ENCODE measurements at places on chromosomes 6 and 20.

DNA sequence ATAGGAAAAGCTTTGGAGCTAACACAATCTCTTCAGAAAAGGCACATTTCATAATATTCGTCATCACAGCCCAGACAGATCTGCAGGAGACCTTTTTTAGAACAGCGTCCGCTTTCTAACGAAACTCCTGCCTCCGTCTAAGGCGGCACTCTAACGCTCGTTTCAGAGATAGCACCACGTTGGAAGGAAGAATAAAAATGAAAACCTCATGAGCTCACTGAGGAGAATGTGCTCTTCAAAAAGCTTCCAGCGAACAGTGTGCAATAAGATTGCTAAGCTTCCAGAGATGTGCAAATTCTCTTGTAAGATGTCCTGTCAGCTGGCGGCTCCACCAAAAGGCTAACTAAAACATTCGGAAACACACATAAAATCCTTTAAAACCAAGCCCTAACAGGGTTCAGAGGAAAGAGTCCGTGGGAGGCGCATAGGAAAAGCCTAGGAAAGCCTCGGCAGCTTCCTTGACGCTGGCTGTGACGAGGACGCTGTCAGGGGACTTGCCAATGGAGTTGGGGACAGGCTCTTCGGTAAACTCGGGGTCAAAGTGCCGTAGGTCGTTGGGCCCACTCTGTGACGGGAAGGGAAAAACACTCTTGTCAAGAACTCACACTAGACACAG lies 117.6 kb upstream of the SLC2A12 start:
- DNase-seq, result peak; percentile 33

GRCh38 chr20:10622657-10623418 lies 51.0 kb downstream of the JAG1 start:
- peak; percentile 83 for DNase-seq

DNA sequence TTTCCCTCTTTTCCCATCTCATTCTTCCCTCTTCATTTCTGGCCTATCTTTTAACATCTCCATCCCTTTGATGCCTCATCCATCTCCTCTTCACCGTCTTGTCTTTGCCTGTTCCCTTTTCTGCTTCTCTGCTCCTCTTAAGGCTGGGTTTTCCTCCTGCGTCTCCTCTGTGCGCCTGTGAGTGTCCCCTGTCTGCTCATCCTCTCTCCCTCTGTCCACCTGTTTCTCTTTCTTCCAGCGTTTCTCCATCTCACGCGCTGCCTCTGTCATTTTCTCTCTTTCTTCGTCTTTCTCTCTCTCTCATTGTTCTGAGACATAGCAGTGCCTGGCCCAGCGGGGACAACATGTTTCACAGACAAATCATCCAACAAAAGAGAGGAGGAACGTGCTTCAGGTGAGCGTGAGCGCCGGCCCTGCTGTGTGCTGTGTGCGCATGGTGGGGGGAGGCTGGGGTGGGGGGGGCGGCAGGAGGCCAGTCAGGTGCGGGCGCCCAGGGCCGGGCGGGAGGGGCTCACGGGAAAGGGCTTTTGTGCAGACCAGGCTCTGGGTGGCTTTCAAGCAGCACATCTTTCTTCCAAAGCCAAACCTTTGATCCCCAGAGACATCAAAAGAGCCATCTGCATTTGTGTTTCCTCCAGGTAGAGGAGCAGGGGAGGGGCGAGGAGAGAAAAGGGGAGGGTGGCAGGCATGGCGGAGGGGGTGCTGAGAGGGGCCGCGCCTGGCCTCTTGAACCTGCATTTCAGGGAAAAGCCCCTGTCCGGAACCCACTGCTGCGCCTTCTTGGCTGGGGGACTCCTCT lies 121.3 kb downstream of the VEGFA start:
- no peak for DNase-seq

GRCh38 chr20:9145142-9145541 lies 76.3 kb downstream of the PLCB4 start:
- no peak for DNase-seq

- DNase-seq, result peak; percentile 99
These were observed 114.7 kb downstream of the PSMB1 start for GRCh38 chr6:170438402-170438753.

DNA sequence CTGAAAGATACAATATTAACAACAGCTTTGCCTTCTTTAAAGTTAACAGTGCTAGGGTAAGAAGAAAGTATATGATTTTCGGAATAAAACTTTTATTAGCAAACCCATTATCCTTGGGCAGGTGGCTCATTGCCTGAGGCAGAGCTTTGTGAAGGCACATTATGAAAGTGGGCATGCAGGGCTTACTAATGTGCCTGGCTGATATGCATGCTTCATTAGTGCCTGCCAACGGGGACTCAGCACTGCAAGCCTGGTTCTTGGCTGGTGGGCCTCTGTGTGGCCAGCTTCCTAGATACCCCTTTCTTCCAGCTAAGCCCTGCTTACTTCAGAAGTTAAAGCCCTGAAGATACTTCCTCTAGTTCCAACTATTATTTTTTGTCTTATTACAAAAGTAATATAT lies 481.6 kb downstream of the ADGRB3 start:
- DNase-seq, result no peak

DNA sequence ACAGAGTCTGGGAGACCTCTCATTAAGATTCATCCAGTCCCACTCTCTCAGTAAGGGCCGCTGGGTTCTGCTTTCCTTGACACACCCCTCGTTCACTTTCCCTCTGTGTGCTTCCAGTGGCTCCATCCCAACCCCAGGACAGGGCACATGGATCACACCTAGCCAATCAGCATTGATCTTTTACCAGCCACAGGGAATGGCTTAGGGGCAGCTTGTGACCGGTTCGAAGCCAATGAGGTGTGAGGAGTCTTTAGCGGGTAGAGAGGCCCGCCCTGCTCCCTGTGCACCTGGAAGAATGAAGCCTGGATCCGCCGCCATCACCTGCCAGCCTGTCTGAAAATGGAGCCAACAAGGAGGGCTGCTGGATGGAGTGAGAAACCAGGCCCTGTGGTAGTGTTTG lies 35.2 kb upstream of the OVOL2 start:
- DNase-seq, result no peak

GRCh38 chr6:84001119-84001518 lies 32.5 kb upstream of the MRAP2 start:
- DNase-seq, result no peak

DNA sequence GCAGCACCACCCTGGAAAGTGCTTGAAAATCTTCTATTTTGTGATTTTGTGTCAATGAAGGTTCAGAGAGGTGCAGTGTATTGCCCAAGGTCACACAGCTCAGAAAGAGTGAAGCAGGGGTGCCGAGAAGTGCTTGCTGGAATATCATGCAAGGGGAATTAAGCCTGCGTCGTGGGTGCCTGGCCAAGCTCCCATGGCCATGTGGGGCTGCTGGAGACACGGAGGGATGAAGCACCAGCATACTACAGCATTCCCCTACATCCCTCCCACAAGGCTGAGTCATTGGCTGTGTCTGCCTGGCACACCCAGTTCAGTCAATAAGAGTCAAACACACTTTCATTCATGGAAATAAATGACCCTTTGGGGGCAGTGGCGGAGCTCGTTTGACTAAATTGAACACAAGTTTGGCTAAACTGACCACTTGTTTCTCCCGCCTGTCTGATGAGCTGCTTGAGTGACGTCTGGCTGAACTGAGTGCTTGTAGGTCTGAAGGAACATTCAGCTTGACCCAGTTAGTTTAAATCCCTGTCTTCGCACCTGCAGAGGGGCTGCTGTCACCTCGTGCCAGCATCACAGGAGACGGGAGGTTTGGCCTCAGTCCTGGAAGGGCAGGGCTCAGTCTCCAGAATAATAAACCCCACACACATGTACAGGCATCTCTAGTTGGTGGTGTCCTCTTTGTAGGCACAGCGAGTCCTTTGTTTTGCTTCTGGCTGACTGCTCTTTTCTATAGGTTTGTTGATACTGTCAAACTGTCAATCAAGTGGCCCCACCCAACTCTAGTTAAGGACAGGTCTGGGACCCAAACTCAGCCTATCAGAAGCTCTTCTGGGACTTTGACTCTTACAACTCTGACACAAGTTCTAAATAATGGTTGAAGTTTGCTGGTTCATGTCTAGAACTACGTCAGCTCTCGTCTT lies 8.4 kb upstream of the TGM2 start:
- peak; percentile 87 for DNase-seq

DNA sequence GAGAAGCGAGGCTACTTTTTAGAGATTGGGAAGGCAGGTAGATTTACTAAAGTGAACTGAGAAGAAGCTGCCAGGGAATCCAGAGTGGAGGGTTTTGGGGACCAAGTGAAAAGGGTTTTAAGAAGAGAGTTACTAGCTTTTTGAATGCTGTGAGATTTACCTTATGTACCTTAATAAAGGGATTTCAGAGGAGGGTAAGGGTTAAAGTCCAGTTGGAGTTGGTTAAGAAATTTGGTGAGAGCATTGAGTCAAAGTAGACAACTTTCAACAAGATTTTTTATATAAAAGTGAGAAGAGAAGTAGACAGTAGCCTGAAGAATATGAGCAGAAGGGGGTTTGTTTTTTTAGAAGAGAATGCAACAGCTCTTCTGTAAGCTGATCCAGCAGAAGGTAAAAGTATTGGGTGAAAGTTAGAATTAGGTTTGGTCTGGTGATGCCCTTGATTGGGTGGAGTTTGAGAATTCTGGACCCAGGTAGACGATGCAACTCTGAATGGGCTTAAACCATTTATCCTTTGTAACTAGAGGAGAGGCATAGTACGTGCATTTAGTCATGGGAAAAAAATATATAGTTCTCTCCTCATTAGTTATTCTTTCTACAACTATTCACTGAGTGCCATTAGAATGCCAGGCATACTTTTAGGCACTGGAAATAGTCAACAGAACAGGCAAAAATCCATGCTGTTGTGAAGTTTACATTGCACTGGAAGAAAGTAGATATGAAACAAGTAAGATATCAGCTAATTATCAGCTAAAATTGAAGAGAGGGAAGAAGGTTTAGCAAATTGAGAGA lies 44.8 kb downstream of the ATRN start:
- peak; percentile 13 for DNase-seq

- no peak for DNase-seq
These were observed 7.7 kb upstream of the SCP2D1 start for GRCh38 chr20:18805881-18806280.

DNA sequence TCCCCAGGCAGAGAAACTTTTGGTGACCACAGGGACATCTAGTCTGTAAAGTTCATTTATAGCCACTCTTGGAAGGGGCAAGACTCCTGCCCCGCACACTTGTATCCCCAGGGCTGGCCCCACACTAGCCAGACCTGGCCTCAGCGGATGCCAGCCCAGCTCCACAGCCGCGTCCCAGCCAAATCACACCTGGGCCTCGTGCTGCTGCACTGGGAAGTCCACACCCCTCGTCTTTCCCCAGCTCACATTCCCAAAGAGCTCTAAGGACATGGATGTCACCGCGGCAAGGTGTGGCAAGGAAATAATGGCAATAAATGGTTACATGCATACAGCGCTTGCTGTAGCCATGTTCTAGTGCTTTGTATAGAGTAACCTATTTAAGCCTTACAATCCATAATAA lies 8.6 kb downstream of the IP6K3 start:
- no peak for DNase-seq

DNA sequence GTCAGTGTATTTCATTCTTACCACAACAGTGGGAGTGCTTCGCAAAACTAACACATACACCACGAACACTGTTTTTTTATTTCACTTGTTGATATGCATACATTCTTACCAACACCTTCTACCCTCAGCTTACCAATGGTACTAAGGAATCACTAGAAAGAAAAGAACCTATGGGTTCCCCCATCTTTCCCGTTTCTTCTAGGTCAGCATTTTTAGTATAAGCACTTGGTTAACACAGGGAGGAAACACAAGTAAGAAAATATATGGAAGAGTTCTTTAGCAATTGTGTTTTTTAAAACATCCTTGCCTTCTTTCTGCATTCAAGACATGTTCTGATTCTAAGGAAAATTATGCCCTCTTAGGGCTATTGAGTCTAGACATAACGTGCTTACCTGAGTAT lies 39.9 kb upstream of the EYA4 start:
- DNase-seq, result no peak

GRCh38 chr6:25689966-25690365 lies 38.0 kb downstream of the SCGN start:
- DNase-seq, result no peak

GRCh38 chr20:53214392-53214791 lies 242.2 kb downstream of the TSHZ2 start:
- DNase-seq, result no peak

GRCh38 chr6:52545406-52546119 lies 31.3 kb downstream of the TRAM2 start:
- DNase-seq, result no peak
